NCI-H1417 treated with DMSO at 0.1 percent for 48 hours (cell line): ENCODE measurements at places on chromosomes 16 and 17.

GRCh38 chr16:31916056-31916488 is 42.5 kb downstream of the ZNF267 start:
- no peak for DNase-seq

- DNase-seq = no peak
Observed at GRCh38 chr16:72129976-72130656, 36.5 kb downstream of the DHX38 start.

DNA sequence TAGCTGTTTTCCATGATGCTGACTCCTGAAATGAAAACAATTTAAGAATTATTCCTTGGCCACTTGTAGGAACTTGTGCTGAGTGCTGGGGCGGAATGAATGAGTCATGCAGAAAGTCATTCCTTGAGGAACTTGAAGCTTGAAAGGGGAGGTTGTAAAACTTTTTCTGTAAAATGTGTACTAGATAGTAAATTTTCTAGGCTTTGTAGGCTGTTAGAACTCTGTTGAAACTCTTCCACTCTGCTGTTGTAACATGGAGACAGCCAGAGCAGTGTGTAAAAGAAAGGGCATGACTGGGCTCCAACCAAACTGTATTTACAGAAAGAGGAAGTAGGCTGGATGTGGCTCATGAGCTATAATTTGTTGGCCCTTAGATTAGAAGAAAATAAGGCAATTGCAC is 46.1 kb downstream of the ABCA8 start:
- DNase-seq = no peak

- DNase-seq = no peak
Observed at GRCh38 chr16:81201267-81201666, 37.2 kb upstream of the BCO1 start.

DNA sequence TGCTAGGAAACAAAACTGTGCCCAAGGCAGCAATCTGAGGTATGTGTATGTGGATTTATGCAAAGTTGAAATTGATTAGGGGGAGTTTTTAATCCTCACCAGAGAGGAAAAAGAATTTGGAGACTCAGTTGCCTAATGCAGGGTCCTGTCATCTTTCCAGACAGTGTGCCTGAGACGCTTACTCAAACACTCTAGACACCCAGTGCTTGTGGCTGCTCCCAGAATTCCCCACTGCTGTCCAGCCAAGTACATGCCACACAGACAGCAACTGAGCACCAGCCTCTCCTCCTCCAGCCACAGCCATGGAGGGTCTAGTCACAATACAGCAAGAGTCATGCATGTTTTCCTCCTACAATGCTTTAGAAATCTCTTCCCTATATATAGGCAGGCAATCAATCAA is 118.1 kb downstream of the HIC1 start:
- no peak for DNase-seq

- DNase-seq = no peak
Observed at GRCh38 chr16:63720848-63721247, 1401.0 kb downstream of the CDH11 start.

DNA sequence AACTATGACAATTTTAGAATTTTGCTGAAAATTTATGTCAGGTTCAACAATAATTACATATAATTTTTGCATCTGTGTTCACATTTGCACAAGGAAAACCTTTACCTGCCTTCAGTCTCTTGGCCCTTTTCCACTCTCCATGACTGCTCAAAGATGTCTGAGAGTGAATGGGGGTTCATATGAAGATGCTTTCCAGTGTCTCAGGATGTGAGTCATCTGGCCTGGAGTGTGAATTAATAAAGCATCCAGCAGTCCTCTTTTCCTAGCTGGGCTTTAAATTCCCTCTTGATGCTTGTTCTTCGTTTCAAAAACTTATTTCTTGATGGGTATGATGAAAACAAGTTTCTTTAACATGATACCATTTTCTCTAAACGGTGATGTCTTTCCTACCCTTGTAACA is 99.9 kb downstream of the CDK5R1 start:
- DNase-seq = no peak

GRCh38 chr17:48048384-48049126 is 396 bp downstream of the NFE2L1 start:
- DNase-seq = no peak

DNA sequence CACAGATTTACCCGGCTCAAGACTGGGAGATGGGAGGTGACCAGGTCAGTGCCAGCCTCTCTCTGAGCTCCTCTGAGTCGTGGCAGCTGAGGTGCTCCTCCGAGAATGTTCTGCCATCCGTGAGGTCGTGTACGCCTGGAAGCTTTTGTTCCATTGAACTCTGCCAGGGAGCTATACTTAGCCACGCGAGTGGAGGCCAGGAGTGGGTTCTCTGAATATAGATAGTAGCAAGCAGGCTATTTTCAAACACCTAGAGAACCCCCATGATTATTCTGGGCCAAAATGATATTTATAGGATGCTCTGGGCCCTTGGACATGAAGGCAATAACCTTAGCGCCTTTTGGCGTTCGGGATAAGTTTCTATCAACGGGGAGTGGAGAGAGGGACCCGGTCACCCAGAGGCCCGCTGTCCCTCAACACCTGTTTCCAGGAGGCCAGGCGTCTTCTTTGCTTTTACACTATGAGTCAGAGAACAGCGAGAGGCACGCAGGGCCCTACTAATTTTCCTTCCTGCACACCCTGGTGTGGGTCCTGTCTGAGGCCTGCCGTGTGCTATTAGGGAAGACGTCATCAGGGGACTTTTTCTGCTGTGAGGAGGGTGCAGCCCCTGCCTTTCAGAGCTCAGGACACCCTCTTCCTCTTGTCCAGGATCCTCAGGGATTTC is 11.0 kb upstream of the MVD start:
- no peak for DNase-seq

DNA sequence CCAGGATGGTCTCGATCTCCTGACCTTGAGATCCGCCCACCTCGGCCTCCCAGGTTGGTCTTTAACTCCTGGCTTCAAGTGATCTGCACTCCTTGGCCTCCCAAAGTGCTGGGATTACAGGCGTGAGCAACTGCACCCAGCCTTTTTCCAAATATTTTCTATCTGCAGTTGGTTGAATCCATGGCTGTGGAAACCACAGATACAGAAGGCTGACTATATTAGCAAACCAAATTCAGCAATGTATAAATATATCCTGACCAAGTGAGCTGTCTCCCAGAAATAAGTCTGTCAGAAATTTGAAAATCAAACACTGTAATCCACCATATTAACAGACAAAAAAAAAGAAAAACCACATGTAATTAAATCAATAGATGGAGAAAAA is 9.6 kb downstream of the CFDP1 start:
- no peak for DNase-seq

- no peak for DNase-seq
Observed at GRCh38 chr17:42286411-42287221, 1.7 kb upstream of the STAT5A start.

- no peak for DNase-seq
Observed at GRCh38 chr16:31149332-31149731, 534 bp downstream of the PRSS36 start.

- DNase-seq = no peak
Observed at GRCh38 chr17:44044071-44044470, 22.4 kb downstream of the LSM12 start.

DNA sequence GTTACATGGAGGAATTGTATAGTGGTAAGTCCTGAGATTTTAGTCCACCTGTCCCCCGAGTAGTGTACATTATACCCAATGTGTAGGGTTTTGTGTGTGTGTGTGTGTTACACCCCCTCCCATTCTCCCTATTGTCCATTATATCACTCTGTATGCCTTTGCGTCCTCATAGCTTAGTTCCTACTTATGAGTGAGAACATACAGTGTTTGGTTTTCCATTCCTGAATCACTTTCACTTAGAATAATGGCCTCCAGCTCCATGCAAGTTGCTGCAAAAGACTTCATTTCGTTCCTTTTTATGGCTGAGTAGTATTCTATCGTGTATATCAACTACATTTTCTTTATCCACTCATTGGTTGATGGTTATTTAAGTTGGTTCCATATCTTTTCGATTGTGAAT is 635 bp upstream of the FA2H start:
- no peak for DNase-seq

GRCh38 chr17:9223531-9223930 is 202.2 kb downstream of the NTN1 start:
- no peak for DNase-seq

- no peak for DNase-seq
Observed at GRCh38 chr16:73337373-73338296, 289.7 kb upstream of the ZFHX3 start.

DNA sequence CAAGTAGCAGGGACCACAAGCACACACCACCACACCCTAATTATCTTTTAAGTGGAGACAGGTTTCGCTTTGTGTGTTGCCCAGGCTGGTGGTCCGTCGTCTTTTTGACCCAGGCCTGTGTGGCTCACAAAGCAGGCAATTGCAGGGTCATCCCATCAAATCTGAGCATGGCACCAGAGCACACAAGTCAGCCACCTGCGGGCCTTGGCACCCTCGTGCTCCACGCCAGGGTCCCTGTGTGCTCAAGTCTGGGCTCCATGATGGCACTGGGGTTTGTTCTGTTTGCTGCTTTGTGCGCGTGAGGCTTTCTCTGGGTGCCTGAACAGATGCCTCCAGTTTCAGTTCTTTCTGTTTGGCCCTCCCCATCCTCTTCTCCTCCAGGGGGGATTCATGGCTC is 2.4 kb upstream of the CAPN15 start:
- no peak for DNase-seq

GRCh38 chr16:65743558-65743957 is 621.7 kb upstream of the CDH11 start:
- DNase-seq = no peak

GRCh38 chr16:57493767-57494166 is 7.5 kb upstream of the DOK4 start:
- no peak for DNase-seq

DNA sequence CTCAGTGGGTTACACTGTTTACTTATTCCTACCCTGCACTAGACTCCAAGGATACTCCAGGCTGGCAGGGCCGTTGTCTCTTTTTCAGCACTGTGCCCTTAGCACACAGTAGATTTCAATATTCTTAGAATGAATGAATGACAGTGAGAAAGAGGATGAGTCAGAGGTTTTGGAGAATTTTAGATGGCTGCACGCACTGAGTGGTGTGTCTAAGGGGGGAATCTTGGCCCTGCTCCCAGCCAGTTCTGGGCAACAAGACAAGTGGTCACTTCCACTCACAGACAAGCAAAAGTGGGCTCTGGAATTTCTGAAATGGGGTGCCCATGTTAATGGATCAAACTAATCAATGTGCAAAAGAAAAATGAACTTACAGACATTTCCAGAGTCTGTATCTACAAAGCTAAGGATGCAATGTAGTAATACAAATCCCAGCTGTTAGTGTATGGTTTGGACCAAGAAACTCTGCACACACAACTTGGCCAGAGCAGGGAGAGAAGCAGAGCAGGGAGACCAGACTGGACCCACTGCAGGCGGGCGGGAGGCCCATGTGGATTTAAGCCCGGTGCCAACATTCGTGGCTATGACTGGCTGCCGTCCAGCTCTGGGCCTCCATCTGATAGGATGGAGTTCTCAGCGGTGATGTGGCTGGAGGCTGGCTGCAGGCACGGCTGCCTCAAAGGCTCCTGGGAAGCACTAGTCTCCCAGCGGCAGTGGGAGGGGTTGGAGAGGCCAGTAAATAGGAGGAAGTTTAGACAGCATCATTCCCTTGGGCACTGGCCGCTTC is 95.6 kb upstream of the CDYL2 start:
- DNase-seq = no peak
